ENCODE measurements at places on chromosomes 2 and 18. TPM values are rescaled to one million over a fixed set of nuclear protein-coding genes. Genes with fewer than 3 reads are reported as not detected.

DNA sequence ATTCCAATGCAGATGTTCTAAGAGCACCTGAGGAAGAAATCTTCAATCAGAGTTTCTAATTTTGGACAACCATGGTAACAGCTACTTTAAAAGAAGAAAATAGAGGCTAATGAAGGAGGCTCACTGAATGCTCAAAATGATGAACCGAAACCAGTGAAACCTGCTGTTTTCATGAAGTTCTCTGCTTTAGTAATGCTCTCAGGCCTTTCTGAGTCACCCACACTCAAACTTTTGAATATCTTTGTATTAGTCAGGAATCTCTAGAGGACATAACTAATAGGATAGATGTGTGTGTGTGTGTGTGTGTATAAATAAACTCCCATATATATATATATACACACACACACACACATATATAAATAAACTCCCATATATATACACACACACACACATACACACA, 76.9 kb upstream of the RIT2 start:
- peak; percentile 13 for DNase-seq

GRCh38 chr2:138500592-138501424, 762 bp upstream of the SPOPL start:
- DNase-seq = no peak

DNA sequence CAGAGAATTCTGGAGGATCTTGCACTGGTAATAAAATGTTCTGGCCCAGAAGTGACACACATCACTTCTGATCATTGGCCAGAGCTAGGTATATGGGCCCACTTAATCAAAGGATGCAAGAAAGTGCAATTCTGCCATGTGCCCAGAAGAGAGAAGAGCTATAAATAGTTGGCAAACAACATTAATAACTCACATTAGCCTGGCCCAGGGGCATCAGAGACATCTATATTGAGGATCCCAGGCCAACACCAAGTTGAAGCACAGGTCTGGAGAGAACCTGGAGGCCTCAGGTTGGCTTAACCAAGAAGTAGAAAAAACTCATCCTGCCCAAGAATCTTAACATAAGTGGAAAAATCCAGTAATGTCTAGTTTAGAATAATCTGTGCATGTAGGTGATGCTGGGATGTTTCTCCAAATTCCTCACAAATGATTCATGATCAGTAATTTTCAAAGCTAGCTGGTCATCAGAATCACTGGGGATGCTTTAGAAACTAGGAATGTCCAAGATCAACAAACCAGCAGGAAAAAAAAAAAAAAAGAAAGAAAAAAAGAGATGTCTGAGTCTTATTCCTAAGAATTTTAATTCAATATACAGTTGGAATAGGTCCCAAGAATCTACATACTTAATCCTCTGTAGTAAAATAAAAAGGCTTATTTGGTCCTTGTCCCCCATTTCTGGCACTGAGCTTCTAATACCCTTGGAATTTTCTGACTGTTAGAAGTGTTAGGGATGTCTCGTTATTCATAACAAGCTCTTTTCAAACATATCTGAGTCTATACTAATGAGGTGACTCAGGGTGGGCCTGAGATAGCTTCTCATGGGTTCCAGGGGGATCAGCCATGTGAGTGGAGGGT, 35.0 kb upstream of the EVA1A start:
- peak; percentile 92 for DNase-seq

The NXPH2 gene
- total RNA-seq = not detected

The ANKRD62 gene
- not detected for total RNA-seq
